ENCODE measurements at places on chromosomes 1 and 21. TPM values are rescaled to one million over a fixed set of nuclear protein-coding genes. Genes with fewer than 3 reads are reported as not detected.

The FMO3 gene
- total RNA-seq: 3.9 TPM

The LINGO4 gene
- not detected for total RNA-seq

The PADI2 gene
- total RNA-seq: 0.12 TPM

The TNFRSF4 gene
- 0.93 TPM for total RNA-seq

The SLC37A1 gene
- total RNA-seq: 4.2 TPM

The GPR52 gene
- total RNA-seq: 3.2 TPM

GRCh38 chr1:202086579-202087350 is 36.0 kb upstream of the GPR37L1 start:
- no peak for ATAC-seq

GRCh38 chr1:219681876-219682275 is 69.0 kb upstream of the ZC3H11B start:
- ATAC-seq: no peak

- no peak for ATAC-seq
These were observed 4.9 kb downstream of the ARHGEF19 start for GRCh38 chr1:16207318-16208269.

- no peak for ATAC-seq
These were observed 234.5 kb downstream of the LMO4 start for GRCh38 chr1:87563211-87563610.

DNA sequence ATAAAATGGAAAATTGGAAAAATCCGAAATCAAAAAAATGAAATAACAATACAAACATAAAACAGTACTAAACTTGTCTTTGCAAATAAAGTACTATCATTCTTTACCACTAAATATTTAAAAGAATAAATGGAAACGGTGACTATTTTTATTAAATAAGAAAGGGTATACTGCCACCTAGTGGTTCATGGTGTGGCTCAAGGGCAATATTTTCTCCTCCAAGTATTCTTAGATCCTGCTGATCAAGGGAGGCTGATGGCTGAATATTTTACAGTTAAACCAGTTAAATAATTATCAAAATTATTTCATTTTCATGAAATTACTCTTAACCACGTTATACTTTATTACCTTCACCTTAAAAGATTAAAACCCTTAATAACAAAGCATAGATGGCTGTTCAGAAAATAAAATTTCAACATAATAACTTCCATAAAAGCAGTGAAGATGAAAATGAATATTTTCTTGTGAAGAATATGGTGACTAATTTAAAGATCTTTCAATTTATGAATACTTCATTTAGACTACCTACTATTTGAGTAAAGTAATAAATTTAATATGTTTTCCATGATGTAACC is 1793.9 kb downstream of the NCAM2 start:
- no peak for ATAC-seq

The SLC30A2 gene
- total RNA-seq: not detected

DNA sequence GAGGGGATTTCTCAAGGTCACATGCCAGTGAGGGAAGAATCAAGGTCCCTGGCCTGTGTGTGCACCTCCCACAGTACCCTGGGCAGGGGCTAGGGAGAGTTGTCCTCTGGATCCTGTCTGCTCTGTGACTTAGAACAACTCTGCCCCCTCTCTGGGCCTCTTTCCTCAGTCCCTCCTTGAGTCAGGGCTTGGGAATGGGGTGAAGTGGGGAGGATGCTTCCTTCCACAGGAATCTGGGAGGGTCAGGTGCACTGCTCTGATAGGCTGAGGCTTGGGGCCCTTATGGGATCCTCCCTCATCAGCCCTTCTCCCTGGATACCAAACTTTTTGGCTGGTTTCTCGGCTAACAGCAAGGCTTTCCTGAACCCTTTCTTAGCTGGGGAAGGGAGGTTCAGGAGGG is 2.5 kb downstream of the TRNP1 start:
- ATAC-seq: no peak

The SLC45A3 gene
- total RNA-seq: 1.3 TPM

The WNT3A gene
- total RNA-seq: not detected

The S1PR1 gene
- 73.6 TPM for total RNA-seq

GRCh38 chr1:171506525-171507304 is 21.4 kb downstream of the PRRC2C start:
- no peak for ATAC-seq

DNA sequence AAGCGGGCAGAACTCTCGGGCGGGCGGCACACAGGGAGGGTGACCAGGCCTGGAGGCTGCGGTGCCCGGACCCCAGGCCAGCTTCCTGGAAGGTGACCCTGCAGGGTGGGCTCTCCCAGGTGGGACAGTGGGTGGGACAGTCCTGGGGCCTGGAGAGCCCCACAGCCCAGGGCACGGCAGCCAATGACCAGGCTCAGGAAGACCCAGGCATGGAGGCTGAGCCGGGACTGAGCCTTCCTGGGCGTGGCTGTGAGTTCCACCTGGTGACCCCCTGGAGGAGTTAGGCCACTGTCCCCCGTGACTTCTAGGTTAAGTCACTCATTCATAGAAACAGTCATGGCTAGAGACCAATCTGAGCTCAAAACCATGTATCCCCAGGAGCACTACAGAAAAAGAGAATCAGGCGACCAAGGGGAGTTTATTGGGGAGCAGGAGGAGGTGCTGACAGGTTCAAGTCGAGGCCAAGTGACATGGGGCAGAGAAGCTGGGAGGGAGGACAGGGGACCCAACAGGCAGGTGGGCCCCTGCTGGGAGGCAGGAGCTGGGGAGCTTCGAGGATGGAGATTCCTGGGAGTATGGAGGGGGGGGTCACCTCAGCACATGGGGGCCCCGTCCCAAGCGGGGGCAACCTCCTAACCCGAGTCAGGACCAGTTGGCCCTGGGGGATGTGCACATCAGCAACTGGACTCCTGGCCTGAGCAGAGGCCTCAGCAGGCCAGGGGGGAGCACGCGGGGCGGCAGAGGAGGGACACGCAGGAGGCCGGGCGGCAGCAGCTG is 1.2 kb downstream of the KRTAP10-5 start:
- no peak for ATAC-seq

DNA sequence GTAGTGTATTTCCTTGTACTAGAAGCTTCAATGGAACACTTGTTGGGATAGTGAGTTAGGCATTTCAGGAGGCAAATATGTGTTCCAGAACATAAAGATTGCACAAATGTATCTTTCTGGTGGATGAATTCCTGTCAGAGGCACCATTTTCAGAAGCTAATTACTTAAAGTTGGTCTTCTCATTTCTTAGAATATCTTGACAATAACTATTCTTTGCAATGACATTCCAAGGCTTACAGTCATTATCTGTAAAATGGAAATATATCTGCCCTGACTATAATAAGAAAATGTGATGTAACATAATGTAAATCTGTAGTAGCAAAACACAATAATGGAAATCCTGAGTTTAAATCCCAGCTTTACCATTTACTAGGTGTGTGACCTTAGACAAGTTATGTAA is 2.7 kb downstream of the VCAM1 start:
- ATAC-seq: no peak

The SPRR3 gene
- 291 TPM for total RNA-seq

GRCh38 chr1:30741239-30741894 is 16.2 kb downstream of the LAPTM5 start:
- no peak for ATAC-seq

The SORT1 gene
- 110 TPM for total RNA-seq

- ATAC-seq: no peak
These were observed 204.5 kb downstream of the SIPA1L2 start for GRCh38 chr1:232425421-232425820.

The DHDDS gene
- 23.6 TPM for total RNA-seq

- ATAC-seq: no peak
These were observed 271.5 kb upstream of the TMEM51 start for GRCh38 chr1:14881775-14882672.

The FAM163A gene
- not detected for total RNA-seq

The PIK3R3 gene
- 21.7 TPM for total RNA-seq

- peak; percentile 63 for ATAC-seq
These were observed 24.9 kb upstream of the CR1L start for GRCh38 chr1:207619871-207620542.

Measured in gastroesophageal sphincter (tissue), 4 donors.